Stimulated activated effector memory CD8-positive, alpha-beta T cell treated with anti-CD3 and anti-CD28 coated beads, Interleukin-12 subunit alpha, Interleukin-12 subunit beta, amount 100 ng/mL, for 72 hours (primary cell): ENCODE measurements at places on chromosomes 16 and 17.

- DNase-seq, result no peak
Observed at GRCh38 chr17:29929006-29929532, 959 bp downstream of the SSH2 start.

DNA sequence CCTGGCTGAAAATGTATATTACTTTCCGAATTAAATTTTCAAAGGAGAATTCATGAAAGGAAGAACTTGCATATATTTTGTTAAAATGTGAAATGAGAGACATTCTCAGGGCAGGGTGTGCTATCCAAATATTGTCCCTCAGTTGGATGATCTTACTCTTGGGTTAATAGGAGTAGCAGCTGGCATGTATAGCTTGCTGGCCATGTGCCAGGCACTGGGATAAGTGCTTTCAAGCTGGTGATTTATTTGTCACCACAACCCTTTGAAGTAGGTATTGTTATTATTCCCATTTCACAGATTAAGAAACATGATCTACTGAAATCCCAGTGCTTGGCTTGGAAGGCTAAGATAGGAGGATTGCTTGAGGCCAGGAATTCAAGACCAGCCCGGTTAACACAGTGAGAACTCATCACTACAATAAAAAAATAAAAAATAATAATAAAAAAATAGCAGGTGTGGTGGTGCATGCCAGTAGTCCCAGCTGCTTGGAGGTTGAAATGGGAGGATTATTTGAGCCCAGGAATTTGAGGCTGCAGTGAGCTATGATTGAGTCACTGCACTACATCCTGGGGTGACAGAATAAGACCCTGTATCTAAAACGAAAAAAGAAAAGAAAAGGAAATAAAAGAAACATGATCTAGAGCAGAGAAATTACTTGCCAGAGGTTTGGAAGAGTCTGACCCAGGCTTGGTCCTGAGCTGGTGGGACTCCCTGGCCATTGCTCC lies 11.6 kb upstream of the MPHOSPH6 start:
- no peak for DNase-seq

DNA sequence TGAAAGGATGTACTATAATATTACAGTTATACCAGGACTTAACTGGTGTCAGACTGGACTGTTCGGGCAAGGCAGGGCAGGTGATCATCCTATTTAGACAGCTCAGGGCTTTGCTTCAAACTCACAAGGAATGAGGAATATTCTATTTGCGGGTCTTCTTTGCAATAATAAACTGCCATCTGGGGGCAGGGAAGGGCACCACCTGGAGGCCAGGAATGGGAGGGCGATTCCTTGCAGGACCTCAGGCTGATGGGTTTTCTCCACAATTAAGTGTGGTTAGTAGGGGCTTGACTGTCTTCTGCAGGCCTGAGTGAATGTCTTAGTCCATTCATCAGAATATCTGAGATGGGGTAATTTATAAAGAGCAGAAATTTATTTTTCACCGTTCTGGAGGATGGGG lies 424.1 kb downstream of the CA10 start:
- no peak for DNase-seq

DNA sequence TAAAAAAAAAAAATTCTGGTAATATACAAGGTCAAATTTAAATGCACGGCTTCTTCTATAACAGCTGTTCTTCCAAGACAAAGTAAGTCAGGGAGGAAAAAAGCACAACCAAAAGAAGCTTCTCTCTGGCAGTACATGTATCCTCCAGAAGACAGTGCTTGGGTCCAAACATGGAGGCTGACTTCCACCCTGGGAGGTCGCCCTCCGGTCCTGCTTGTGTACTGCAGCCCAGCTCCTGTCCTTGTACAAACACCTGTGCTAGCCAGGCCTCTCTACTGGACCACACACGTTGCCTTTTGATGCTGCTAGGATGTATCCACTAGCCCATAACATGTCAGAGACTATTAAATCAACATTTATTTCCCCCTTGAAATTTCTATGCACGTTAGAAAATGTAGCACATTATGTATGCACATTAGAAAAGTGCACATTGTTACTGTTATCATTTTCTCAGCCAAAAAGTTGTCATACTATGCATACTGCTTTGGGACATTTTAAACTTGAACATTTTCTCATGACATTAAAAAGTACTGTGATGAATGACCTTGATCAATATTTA lies 21.9 kb downstream of the TEKT3 start:
- DNase-seq, result no peak

DNA sequence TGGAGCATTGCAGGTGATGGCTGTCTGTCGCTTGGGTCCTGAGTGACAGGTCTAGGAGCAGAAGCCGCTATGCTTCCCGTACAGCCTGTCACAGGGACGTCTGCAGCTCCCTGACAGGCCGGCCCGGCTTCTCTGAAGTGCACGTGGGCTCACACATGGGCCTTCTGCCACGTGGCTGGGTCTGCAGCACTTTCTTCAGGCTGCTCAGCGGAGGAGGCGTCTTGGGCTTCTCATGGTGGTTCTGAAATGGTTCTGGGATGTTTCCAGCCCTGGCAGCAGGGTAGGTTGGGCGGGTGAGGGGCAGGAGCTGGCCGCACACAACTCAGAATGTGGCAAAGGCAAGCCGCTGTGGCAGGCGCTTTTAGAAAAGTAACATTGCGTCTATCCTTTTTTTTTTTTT lies 80.3 kb upstream of the ZNF750 start:
- DNase-seq, result no peak

DNA sequence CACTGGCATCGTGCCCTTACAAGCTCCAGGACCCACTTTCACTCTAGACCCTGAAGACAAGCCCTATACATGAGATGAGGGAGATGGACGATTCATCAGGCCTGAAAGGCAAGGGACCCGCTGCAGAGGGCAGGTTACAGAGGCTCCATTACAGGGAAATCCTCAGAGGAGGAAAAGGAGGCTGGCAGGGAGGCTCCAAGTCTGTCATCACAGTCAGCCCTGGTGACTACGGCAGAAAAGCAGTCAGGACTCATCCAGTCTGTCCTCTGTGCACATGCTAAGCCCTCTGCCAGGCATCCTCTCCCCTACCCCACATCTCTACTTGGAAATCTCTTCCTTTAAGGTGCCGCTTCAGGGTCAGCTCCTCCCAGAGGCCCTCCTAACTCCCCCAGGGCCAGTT lies 197.7 kb upstream of the CDH5 start:
- no peak for DNase-seq

- no peak for DNase-seq
Observed at GRCh38 chr16:88426018-88426417, 27.1 kb upstream of the ZFPM1 start.

DNA sequence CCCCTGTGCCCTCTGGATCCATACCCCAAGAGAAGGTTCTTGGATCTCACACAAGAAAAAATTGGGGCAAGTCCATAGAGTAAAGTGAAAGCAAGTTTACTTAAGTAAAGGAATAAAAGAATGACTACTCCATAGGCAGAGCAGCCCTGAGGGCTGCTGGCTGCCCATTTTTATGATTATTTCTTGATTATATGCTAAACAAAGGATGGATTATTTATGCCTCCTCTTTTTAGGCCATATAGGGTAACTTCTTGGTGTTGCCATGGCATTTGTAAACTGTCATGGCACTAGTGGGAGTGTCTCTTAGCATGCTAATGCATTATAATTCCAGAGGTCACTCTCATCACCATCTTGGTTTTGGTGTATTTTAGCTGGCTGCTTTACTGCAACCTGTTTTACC lies 70.8 kb downstream of the NLK start:
- DNase-seq, result no peak

DNA sequence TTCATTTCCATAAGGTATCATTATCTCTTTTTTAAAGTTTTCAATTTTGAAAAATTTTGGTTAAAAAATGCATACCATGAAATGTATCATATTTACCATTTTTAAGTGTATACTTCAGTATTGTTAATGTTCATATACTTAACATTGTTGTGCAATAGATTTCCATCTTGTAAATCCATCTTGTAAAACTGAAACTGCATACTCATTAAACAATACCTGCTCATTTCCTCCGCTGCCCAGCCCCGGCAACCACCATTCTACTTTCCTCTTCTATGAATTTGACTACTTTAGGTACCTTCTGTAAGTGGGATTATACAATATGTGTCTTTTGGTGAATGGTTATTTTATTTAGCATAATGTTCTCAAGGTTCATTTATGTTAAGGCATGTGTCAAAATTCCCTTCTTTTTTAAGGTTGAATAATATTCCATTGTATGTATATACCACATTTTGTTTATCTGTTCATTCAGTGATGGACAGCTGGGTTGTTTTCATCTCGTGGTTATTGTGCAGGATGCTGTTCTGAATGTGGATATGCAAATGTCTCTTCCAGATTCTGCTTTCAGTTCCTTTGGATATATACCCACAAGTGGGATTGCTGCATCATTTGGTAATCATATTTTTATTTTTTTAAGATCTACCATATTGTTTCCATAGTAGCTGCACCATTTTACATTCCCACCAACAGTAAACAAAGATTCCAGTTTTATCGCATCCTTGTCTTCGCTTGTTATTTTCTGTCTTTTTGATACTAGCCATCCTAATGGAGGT lies 6.7 kb downstream of the CCL2 start:
- no peak for DNase-seq

- DNase-seq, result no peak
Observed at GRCh38 chr17:38466346-38467315, 38.4 kb downstream of the ARHGAP23 start.

DNA sequence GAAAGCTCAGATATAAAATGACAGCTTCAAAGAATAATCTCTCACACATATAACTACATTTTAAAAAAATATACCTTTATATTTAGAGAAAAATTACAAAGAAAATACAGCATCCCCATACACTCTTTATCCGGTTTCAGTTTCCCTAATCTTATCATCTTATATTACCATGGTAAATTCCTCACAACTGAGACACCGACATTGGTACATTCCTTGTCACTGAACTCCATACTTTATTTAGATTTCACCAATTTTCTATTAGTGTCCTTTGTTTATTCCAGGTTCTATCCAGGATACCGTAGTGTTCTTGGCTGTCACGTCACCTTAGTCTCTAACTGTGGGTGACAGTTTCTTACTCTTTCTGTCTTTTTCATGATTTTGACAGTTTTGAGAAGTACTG lies 22.0 kb upstream of the ABCA10 start:
- no peak for DNase-seq

DNA sequence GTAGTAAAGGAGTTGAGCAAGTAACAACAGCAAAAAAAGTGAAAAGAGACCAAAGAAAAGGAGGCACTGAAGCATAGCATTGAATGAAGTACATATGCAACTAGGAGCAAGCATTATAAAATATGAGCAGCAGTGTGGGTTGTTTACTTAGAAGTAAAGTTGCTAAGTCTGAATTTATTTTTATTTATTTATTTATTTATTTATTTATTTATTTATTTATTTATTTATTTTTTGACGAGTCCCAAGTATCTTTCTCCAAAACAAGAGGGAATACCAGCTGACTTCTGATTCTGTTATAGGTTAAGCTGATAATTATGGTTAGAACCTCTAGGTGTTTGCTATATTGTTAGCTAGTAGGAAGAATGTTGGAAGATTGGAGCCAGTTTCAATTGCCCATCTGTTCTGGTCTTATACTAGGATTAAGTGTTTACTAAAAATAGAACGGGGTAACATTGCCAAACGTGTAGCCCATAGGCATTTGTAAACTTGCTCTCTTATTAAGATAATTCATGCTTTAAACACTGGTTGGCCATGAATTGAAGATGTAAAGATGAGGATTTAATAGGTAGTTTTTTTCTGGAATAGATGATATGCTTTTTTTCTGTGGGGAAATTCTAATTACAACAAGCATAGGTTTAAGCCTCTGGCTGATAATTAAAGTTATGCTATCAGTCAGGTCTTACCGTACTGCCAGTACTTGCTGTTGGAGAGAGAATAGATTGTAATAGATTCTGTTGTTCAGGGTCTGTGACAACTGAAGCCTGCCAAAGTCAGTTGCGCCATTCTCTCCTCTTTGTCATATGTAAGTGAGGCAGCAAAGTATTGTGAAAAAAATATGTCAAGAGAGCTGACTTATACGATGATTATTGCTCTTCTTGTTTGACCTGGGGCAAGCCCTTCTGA lies 66.7 kb downstream of the PPM1E start:
- DNase-seq, result no peak

DNA sequence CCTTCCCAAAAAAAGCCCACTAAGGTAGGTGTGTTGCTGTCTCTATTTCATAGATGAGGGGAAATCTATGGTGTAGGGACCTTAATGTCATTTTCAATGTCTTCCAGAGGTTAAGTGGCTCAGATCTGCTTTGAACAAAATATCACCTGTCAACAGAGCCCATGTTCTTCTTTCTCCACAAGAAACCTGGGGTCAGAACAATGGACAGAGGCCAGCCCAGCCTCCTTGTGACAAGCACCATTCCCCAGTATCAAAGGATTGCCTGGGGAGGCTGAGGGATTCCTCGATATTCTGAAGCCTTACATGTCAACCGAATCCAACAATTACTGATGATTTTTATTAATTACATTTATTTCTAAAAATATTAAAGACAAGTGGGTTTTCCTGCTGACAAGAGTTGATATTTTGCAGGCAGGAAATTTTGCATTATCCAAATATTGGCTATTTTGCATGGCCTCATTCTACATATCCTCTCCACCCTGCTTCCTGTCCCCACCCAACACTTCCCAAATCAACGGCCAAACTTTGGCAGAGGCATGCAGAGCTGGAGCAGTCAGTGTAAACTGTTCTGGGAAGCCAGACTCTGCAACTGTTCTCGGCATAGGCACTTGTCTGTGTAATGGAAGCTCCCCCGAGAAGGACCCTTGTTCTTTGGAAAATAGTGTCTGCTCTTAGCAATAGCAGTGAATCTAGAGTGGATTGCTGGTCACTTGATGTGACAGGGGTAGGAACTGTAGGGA lies 281.5 kb downstream of the HS3ST3A1 start:
- no peak for DNase-seq

DNA sequence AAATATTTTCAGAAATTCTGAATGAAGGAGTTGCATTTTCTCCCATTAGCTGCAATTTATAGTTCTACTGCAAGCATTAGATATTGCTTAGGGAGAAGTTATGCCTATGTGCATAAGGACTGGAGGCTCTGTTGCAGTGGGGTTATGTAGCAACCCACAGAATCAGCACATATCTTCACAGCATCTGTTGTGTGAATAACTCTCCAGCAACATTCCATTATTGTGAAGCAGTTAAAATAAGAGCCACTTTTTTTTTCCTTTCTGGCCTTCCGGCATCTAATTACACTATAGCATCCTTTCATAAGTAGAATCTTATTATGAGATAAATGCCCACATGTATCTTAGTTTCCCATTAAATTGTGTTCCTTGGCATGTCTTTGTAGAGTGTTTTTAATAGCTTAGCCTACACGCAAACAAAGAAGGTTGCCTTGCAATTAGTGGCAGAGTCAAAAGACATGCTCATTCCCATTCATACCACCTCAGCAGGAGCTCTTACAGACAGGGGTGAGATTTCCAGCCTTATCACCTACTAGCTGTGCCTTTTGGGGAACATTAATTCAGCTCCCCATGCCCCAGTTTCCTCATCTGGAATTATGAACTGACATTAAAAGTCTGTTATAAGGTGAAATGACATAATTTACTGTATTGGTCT lies 596.0 kb upstream of the GOT2 start:
- DNase-seq, result no peak

- DNase-seq, result no peak
Observed at GRCh38 chr17:13575922-13576419, 25.8 kb downstream of the HS3ST3A1 start.

- DNase-seq, result no peak
Observed at GRCh38 chr16:55012793-55013192, 82.1 kb downstream of the IRX5 start.
